GM23248 (cell line): ENCODE measurements at places on chromosomes 12 and 14. TPM values are rescaled to one million over a fixed set of nuclear protein-coding genes. Genes with fewer than 3 reads are reported as not detected.

GRCh38 chr12:122226366-122227125 lies 694 bp upstream of the DIABLO start:
- DNase-seq = no peak
- H3K4me3 ChIP-seq = peak overlapping the region; percentile 52
- H3K27me3 ChIP-seq = no peaks in the 10 kb centered on the region
- H3K36me3 ChIP-seq = peaks cover 3% of the 10 kb centered on the region; the same call in 1 of the 2 replicates

DNA sequence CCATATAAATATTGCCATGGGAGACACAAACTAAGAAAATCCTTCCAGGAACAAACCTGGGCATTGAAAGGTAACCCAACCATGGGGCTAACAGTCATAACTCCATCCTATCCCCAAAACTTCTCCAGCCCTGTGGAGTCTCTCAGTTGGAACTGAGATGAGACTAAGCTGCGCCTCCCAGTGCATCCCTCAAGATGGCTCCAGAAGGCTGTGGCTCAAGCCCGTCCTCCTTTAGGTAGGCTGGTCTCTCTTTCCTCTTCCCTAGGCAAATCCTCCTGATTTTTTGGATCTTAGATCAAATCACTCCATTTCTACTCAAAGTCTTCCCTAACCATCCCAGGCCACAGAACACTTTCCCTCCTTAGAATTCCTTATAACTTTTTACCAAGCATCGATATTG lies 364.3 kb upstream of the CCDC196 start:
- no peak for DNase-seq
- no peaks in the 10 kb centered on the region for H3K36me3 ChIP-seq
- no peak overlapping the region for H3K4me3 ChIP-seq
- H3K4me1 ChIP-seq = peaks cover 10% of the 10 kb centered on the region
- H3K27me3 ChIP-seq = no peaks in the 10 kb centered on the region
- no peak overlapping the region for H3K27ac ChIP-seq

DNA sequence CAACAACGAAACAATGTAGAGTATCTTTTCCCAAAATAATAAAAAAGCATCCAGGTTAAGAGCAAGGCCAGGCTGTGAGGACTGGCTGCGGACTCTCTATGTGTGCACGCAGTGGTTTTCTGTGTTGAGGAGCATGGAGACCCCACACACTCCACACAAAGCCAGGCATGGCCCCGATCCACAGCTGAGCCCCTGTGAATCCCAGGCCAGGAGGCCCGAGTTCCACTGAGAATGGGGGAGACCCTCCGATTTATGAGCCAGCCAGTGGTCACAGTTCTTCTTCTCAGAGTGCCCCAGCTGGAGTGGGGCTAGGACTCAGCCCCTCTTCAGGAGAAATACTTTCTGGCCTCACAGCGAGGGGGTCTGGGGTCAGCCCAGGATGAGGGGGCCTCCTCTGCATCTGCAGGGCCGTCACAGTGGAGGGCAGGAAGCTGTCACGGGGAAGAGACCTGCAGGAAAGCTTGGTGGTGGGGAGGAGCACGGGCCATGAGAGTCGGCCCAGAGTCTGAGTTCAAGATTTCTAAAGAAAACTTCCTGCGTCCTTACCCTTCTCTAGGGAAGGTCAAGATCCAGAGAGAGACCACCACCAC lies 20.1 kb downstream of the NCKAP5L start:
- no peak overlapping the region for H3K27ac ChIP-seq
- no peak overlapping the region for H3K4me3 ChIP-seq
- no peaks in the 10 kb centered on the region for H3K27me3 ChIP-seq
- H3K36me3 ChIP-seq = peaks cover 4% of the 10 kb centered on the region; the same call in 1 of the 2 replicates

DNA sequence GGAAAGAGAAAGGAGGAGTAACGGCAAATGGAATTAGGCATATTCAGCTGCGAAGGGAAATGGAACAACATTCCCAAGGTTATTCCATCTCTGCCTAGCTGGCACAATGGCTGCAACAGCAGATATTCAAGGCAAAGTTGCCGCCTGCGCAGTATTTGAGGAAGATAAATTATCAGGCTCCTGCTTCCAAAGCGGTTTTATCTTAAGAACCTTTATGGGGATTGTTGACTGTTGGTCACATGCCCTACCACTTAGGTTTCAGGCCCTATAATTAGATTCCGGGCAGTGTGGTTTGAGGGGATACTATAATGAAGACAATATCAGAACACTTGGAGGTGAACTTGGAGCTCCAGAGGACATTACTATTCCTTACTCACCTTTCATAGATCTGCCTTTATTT lies 99.7 kb downstream of the FGD4 start:
- no peak overlapping the region for H3K27ac ChIP-seq
- peak; percentile 10 for DNase-seq
- no peaks in the 10 kb centered on the region for H3K36me3 ChIP-seq

GRCh38 chr12:6540181-6540877 lies 6.0 kb downstream of the GAPDH start:
- peaks cover 34% of the 10 kb centered on the region for H3K4me1 ChIP-seq
- peak overlapping the region; percentile 47 for H3K4me3 ChIP-seq
- peak; percentile 99 for DNase-seq
- H3K27me3 ChIP-seq = no peaks in the 10 kb centered on the region
- H3K27ac ChIP-seq = peak overlapping the region; percentile 96

The EIF2S3B gene
- 4.9 and 8.9 TPM in 2 replicates for total RNA-seq

The SYNDIG1L gene
- not detected in 2 replicates for total RNA-seq

The CBLN3 gene
- total RNA-seq = 3.4 and 5.6 TPM in 2 replicates
